ENCODE measurements at places on chromosomes 4 and X.

DNA sequence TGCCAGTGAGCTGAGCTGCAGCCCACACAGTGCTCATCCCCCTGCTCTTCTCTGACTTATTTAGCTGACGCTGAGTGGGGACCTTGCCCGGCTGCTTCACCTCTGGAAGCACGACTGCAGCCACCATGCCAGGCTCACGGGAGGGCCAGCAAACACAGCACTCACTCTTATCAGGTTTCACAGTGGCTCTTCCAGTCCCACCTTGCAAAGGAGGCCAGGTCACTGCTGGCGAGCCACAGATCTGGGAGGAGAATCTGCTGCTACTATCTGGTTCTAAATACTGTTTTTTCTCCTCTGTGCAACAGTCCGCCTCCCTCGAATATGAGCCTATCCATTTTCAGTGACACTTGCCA is 6.7 kb upstream of the SPON2 start:
- DNase-seq, result no peak

- no peak for DNase-seq
These were observed 35.0 kb downstream of the LHFPL1 start for GRCh38 chrX:112644713-112645112.

GRCh38 chr4:24172406-24172805 is 282.6 kb upstream of the PPARGC1A start:
- no peak for DNase-seq

GRCh38 chrX:21610168-21610567 is 48.0 kb downstream of the KLHL34 start:
- DNase-seq, result no peak

- no peak for DNase-seq
These were observed 81.0 kb downstream of the PCDH18 start for GRCh38 chr4:137451172-137451825.
